ENCODE measurements at places on chromosomes 4 and X.
A peak's percentile ranks its signal among the peaks of the same experiment; 100 is the strongest.

DNA sequence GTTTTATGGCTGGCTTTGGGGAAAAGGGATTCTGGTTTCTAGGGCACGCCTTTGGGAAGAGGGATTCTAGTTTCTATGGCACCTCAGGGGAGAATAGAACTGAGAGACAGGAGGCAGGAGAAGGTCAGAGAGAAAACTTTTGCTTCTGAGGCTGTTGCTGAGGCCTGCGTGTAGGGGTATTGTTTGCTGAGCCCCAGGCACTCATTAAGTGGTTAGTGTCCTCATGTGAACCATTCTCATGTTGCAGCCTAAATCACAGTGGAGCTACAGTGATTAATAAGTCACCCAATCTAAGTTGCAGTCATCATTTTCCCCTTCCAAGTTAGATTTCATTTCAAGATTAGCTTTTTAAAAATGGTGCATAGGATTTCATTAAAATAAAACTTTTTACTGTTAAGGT lies 29.0 kb downstream of the VCX3A start:
- no peak for DNase-seq

DNA sequence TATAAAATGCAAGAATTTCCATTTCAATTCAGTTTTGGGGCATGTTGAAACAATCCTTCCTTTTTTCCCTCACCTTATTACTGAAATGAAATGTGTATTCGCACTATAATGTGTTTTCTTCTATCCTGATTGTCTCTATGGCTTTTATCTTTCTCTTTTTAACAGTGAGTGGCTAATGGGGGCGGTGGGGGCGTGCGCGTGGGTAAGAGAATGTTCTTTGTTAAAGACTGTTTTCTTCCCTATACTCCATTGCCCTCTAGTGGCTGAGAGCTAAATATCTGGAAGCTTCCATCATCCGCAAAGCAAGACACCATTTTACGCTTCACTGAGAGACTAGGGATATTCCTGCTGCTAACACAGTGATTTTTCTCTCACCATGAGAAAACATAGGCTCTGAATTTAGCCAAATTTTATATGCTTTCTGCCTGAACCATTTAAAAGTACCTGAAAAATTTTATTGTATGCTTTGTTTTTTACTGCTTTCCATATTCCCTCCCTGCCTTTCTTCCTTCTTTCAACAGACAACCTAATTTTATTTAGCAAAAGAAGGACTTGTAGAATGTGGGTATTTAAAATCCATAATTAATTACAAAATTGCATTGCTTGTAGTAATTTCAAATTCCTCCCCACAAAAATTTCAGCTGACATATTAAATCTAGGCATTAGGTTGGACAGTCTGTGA lies 194.0 kb downstream of the GASK1B start:
- peak; percentile 33 for DNase-seq

GRCh38 chr4:100938698-100939097 lies 408.6 kb downstream of the PPP3CA start:
- DNase-seq, result no peak

- no peak for DNase-seq
Measured at GRCh38 chrX:129797251-129797906, 17.6 kb downstream of the SASH3 start.

GRCh38 chr4:90799895-90800294 lies 672.7 kb downstream of the CCSER1 start:
- DNase-seq, result no peak

GRCh38 chr4:26746802-26747213 lies 113.8 kb upstream of the STIM2 start:
- DNase-seq, result no peak

DNA sequence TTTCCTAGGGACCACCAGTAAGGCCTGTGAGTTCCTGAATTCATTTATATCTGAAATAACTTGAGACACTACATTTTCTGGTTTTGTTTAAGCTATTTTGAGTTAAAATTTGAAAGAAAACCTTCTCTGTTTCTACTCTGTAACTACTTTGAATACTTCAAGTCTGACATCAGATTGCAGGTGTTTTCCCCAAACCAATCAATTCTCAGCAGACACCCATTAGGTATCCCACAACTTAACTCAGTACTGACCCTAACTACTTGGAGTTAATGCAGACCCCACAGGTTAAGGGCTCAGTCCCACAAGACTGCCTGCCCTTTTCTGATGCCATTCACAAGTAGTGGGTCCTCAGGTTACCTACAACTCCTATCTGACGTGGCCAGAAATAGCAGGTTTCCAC lies 1100.0 kb upstream of the SLIT2 start:
- no peak for DNase-seq

DNA sequence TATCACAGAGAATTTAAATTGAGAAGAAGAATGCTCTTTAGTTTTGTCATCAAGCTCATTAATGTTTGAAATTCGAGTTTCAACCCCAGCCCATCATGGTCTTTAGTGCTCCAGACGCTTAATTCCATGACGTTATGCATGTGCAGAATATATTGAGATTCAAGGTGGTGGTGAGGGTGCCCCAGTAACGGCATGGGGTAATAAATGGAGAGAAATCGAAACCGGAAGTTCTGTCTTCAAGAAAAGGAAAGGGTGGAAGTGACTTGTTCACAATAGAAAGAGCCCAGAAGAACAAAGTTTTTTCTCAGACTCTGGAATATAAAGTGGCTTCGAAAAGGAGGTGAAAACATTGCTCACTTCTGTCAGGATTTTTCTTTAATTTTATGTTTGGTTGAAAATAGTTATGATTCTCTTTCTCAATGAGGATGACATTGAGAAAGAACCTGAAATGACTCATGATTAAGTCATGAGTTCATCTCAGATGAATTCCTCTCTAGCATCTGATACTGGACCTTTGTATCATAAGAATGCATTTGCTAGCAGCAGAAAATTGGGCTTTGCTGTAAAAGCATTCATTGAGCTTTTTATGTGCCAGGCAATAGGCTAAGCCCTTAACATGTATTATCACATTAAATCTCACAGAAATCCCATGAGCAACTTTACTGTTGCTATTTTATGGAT lies 779 bp upstream of the DDX60L start:
- peak; percentile 41 for DNase-seq

DNA sequence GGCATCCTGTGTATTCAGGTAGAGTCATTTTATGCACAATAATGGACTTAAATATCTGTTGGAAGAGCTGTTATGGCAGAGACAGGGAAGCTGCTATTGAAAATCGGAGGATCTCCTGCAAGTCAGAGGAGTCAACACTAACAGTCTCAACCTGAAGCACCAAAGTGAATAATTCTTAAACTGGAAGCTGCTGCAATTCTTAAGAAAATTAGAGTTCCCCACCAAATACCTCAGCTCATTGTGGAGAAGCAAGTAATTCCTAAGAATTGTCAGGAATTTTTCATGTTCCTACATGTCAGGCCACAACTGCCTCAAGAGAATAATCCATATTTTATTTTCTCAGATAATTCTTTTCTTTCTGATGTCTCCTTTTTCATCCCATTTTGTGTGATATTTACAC lies 892.6 kb upstream of the LCORL start:
- DNase-seq, result no peak

DNA sequence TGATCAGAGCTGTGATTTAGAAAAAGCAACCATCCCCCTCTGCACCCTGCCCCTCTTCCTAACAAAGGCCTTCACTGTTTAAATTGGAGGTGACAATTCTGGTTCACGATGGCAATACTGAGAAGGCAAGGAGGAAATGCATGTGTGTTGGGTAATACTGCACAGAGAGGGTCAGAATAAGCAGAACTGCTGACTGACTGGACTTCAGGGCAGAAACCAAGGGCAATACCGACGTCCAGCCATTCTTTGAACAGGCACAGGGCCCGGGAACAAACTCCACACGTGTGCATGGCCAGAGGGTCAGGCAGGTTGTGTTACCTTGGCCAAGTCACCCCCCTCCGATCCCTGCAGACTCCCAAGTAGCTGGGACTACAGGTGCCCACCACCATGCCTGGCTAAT lies 6.0 kb downstream of the ACSL1 start:
- no peak for DNase-seq

GRCh38 chr4:153530284-153530999 lies 64.3 kb downstream of the TMEM131L start:
- no peak for DNase-seq

DNA sequence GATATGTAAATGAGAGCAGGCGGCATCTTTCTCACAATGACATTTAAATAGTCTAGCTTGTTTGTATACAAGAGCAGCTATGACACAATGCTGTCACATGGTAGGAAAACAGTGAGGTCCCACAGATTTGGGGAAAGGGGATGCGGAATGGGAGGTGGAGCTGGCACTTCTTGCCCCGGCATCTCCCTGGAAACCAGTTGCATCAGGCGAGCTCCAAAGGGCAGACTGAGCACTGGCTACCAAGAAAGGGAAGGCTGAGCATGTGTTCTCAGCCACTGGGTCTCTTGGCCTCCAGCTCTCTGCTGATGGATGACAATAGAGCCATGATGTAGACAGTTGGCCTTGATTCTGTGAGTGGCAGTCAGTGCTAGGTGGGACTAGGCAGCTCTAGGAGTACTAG lies 109.0 kb downstream of the UCHL1 start:
- no peak for DNase-seq

All from AG04450 (cell line).